ENCODE measurements at places on chromosomes 6 and 20.

DNA sequence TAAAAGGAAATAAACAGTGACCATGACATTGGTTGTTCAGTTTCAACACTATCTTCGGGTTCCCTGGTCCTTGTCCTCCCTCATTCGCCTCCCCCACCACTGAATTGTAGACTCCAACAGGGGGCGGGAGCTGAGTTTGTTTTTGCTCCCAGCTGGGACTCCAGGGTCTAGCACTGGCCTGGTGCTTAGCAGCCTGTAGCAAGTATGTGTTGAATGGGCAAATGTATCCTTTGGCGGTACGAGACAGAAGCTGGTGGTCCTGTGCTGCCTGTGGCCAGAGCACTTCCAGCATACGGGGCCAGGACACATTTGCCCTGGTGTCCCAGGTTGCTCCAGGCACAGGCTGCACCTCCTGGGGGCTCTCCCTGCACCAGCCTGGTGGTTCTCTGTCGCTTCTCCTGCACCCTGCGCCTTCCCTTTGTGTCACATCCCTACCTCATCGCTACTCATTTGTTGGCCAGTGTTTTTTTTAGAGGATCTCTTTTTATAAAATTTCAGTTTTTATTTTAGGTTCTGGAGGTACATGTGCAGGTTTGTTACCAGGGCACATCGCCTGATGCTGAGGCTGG is 40.1 kb downstream of the PHACTR3 start:
- no peak for DNase-seq

- no peak for DNase-seq
Observed at GRCh38 chr6:45001663-45002062, 326.5 kb upstream of the RUNX2 start.

- no peak for DNase-seq
Observed at GRCh38 chr20:32508775-32509119, 76.4 kb downstream of the NOL4L start.

GRCh38 chr6:71523548-71523947 is 234.9 kb downstream of the OGFRL1 start:
- DNase-seq, result no peak

DNA sequence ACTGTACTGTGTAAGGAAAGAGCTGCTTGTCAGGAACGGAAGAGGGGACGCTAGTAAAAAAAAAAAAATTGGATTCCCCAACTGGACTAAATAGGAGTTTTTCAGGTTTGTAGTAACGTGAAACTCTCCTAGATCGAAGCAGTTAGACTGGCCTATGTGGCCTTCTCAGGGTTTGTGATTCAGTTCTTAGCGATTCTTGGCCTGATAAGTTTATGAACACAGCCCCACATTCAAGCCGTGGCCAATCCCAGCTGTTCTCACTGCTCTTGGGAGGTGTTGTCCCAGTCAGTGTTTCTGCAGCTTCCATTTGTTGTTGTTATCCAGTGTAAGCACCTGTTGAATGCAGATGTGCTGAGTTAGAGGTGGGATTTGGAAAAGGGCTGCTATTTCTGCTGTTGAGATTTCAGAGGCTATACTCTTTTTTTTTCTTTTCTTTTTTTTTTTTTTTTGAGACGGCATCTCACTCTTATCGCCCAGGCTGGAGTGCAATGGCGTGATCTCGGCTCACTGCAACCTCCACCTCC is 29.7 kb downstream of the TAF8 start:
- no peak for DNase-seq

DNA sequence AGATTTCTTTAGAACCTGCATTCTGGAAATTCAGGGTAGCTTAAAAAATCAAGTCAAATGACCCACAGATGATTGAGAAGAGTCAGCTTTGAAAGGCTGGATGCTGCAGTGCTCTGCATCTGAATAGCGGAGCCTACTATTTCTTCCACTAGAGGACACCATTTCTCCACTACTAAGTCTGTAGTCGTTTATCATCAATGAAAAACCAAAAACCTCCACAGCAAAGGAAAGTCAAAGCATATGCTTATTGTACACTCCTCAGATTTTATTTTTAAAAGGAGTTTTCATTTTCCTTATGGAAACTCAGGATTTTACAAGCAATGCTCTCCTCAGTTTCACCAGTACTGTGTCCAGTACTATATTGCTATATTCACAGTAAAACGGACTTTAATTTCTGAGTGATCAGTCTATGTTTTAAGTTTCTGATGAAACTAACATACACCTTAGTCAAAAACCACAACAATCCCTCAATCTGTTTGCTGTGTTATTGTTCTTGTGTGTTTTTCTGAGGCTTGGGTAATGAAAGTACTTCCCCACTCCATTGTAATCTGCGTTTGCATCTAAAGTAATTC is 50.5 kb upstream of the ENPP5 start:
- peak; percentile 36 for DNase-seq

- DNase-seq, result peak; percentile 72
Observed at GRCh38 chr6:157814883-157815282, 8.2 kb upstream of the SNX9 start.

DNA sequence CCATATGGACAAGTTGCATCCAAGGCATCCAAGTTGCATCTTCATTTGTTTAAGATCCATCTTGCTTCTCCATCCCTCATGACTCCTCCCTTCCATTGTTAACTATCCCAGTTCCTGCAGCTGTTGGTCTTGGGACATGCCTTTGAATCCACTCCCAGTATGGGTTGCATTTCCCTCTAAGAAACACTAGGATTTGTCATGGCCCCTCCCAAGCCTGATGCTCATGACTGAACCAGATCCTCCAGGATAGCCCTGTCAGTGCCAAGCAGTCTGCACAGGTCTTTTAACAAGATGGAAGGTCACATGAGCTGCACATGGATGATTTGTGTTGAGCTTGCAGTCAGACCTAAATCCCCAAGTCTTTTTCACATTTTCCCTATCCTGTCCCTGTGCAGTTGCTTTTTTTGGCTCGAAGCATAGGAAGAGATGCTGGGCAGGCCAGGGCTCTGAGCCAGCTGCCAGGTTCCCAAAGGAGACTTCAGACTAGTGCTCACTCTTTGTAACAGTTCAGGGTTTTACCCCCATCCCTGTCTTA is 4.2 kb downstream of the PPP2R5D start:
- no peak for DNase-seq

DNA sequence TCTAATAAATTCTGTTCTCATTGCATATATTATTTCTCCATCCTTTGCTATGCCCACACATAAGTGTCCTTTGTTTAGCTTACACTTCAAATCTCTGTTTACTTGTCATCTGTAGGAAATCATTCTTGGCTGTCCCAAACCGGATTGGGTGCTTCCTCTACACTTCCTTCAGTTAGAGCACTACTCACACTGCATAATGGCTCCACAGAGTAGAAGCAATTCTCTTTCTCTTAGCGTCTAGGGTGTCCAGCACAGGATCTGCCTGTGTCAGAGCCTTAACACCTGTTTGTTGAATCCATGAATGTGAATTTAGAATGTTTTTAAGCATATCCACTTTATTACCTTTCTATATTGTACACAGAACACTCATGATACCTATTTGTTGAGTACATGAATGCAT is 87.0 kb upstream of the BMP2 start:
- DNase-seq, result no peak

GRCh38 chr6:3800850-3801591 is 48.2 kb upstream of the FAM50B start:
- DNase-seq, result no peak

DNA sequence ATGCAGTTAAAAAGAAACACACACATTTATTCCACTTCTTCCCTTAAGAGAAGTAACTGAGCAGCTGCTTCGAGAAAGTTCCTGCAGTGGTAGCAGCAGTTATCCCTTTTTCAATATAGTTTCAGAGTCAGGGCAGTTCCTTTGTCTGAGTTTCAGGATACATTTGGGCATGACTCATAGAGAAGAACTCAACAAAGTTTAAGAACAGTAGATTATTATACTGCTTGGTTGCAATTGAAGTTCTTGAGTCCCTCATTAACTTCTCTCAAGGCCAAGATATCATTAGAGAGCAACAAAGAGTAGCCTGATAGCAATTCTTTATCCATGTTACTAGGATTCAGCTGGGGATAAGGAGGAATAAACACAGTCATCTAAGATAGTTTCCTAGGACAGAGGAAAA is 54.4 kb downstream of the TPD52L1 start:
- DNase-seq, result no peak

DNA sequence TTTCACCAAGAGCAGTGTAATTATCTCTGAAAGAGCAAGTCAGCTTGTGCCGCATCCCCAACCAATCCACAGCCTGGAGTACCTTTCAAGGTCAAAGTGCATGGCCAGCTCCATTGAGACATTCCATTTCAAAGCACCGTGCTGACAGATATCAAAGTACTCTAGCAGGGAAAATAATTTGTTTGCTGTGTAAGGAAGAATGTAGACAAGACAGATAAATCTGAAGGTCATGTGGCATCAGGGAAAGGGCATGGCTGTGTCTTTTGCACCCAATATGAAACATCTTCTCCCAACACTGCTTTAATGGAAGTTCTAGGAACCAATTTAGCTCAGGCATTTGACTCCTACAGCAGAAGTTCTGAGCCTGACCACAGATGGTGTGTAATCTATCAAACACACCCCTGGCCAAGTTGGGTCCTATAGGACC is 242.7 kb upstream of the TAB2 start:
- DNase-seq, result no peak

DNA sequence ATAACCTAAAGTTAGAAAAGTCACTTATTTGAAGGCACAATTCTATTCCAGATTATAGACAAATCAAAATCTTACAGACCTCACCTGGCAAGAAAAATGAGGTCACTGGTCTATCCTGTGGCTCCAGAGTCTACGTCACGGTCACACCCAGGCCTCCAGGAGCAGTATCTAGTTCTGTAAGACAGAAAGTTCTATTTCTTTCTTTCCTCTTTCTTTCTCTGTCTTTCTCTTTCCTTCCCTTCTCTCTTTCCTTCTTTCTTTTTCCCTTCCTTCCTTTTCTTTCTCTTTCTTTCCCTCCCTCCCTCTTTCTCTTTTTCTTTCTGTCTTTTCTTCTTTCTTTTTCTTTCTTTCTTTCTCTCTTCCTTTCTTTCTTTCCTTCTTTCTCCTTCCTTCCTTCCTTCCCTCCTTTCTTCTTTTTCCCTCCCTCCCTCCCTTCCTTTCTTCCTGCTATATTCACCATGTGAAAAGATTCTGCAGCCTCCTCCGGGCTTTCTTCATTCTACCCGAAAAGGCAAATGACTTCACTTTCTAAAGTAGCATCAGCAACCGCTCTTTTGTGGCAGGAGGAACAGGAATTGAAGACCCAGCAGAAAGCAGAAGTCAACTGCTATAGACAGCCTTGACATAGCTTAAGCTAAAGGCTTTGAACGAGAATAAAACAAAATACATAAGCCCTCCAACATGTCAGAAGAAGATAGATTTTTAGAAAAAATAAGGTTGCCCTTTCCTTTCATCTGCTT is 83.9 kb upstream of the SIRPG start:
- DNase-seq, result no peak

GRCh38 chr6:4351520-4352321 is 216.3 kb upstream of the ECI2 start:
- no peak for DNase-seq

DNA sequence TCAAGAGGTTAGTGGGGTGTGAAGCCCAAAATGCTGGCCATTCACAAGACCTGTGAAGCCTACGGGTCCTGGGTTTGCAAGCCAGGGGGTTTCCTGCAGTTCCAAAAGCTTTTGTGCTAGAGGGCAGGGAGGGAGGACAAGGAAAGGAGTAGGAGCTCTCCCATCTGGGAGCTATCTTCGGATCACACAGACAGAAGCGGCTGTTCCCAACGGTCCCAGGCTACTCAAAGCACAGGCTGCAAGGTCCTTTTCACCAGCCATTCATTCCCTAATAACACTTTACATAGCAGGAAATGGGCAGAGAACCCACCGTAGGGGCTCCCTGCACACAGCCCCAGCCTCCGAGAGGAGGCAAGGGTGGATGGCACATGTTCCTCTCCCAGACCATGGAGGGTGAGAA is 296.9 kb downstream of the FOXC1 start:
- no peak for DNase-seq

- no peak for DNase-seq
Observed at GRCh38 chr20:44914924-44915323, 5.1 kb downstream of the PABPC1L start.

DNA sequence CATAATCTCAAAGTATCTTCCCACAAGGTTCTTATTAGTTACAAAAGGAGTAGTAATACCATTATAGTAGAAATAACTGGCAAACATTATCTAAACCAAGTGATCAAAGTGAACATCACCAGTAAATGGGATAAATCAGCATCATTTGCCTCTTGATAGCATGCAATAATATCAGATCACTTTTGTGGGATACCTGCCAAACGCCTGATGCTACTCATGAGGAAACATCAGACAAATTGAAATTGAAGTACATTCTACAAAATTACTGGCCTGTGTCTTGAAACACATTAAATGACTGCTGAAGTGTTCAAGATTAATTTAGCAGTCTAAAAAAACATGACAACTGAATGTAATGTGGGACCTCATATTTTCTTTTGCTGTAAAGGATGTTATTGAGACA is 208.1 kb downstream of the TINAG start:
- no peak for DNase-seq

DNA sequence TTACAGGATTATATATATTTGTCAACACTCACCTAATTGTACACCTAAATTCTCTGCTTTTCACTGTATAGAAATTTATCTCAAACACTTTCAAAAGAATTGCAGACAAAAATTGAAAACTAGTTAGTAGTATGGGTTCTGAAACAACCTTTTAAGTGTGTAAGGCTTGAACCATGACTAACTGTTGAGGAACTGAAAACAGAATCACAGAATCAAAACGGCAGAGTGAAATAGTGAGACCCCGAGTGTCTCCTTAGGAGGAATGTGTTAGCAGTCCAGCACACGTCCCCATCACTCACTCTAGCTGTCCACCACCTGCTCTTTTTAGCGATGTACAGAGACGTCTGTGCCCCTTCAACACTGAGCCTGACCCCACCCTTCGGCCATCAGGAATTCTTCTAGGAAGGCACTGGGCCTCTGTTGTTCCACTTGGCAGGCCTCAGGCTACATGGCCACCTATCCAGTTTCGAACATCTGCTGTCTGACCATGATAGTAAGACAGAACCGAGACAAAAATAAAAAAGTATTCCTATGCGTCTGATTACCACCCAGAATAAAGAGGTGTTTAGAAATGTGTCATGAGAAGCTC is 227.4 kb downstream of the C6orf118 start:
- no peak for DNase-seq

DNA sequence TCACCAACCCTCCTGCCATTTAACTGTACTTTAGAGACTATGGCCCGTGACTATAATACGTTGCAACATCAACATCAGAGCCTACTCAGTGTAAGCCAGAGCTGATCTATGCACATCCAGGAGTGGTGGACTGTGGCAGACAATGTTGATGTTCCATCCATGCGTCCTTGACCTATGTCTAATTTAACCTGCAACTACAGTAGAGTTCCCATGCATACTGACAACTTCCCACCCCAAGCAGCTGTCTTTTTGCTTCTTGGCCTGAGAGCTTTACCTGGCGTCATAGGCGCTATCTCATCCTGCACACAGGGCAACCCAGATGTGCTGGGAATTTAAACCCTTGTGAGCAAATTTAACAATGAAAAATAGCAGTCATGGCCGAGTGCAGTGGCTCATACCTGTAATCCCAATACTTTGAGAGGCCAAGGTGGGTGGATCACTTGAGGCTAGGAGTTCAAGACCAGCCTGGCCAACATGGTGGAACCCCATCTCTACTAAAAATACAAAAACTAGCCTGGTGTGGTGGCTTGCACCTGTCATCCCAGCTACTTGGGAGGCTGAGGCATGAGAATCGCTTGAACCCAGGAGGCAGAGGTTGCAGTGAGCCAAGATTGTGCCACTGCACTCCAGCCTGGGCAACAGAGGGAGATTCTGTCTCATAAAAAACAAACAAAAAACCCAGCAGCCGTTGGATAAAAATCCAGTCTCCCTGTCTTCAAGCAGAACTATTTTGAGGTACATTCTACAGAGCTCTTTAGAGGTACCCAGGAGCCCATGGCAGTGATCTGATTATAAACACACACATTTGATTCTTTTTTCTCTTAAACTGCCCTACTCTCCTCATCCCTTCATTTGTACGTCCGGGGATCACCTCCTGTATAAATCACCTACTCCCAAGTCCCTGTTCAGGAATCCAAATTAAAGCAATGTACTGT is 22.0 kb downstream of the PERP start:
- no peak for DNase-seq

Measured in HAP-1 (cell line).